ENCODE measurements at places on chromosomes 2 and 18.

DNA sequence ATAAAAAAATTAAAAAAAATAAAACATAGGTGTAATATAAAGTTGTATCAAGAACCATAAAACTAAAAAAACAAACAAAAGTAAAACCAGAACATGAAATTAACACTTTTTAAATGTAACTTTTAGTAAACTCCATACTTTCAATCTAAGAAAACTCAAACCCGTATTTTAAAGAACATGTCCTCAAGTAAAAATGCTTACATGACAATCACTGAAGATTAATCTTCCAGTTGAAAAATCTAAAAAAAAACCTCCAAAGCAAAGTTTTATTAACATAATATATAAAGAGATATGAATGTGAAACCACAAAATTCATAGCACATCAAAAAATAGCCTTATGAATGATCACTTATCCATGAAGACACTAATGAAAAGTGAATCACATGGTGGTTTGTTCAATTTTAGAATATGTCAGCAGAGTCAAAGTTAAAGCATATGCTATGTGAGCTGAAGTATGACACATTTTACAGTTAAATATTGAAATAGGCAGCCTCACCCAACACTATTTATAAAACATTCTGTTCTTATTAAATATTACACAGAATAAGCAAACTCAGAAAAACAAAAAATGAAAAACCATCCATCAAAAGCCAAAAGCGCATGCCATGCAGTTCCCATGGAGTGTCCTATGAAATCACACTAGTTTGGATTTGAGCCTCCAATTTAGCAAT lies 23.1 kb upstream of the CHAC2 start:
- no peak for DNase-seq

DNA sequence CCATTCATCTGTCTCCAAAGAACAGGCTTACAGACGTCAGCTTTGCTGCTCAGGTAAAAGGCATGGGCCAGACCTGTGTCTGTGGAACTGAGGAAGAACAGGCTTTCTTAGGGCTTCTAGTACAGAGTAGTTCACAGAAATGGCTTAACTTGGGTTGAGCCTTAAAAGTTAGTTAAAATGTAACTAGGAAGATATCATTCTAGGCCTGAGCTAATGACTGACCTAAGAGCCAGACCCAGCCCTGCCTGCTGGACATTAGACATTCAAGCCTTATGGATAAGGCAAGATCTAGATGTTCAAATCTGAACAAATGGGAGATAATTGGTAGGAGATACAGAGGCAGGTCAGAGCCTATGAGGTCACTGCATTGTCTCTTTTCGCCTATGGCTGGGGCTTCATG lies 73.9 kb upstream of the SLC14A2 start:
- DNase-seq: no peak

GRCh38 chr2:230899287-230899686 lies 25.8 kb downstream of the GPR55 start:
- no peak for DNase-seq

- DNase-seq: no peak
Observed at GRCh38 chr2:62177392-62178049, 18.4 kb upstream of the B3GNT2 start.

GRCh38 chr2:101806123-101806522 lies 108.6 kb downstream of the MAP4K4 start:
- DNase-seq: peak; percentile 62

- DNase-seq: no peak
Observed at GRCh38 chr2:130720036-130720435, 8.8 kb upstream of the GPR148 start.

Measured in CD4-positive, alpha-beta T cell treated with Interleukin-4 for 4 hours (primary cell).